ENCODE measurements at places on chromosomes 7 and 10. TPM values are rescaled to one million over a fixed set of nuclear protein-coding genes. Genes with fewer than 3 reads are reported as not detected.

DNA sequence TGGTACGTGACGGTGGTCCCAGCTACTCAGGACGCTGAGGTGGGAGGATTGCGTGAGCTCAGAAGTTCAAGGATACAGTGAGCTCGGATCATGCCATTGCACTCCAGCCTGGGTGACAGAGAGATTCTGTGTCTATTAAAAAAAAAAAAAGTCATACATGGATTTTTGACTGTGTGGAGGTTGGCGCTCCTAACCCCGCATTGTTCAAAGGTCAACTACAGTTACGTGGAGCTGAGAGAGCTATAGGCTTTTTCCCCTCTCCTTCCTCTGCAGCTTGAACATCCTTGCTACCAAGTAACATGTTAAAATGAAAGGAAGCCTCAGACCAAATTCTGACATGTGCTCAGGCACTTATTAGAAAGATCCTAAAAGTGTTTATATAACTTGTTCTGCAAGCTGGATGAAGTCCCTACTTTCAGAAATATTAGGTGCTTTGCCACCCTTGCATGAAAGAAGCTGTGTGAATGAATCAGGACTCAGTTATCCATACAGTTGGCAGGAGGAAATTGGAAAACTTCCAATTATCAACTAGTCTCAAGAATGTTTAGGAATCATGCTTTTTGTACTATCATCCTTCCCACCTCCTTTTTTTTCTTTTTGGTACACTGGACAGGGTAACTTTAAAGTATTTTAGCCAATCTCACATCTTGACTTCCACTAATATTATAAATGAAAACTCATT is 12.5 kb upstream of the ST7 start:
- DNase-seq = no peak

Gene SPACDR
- 0.31 TPM for total RNA-seq

GRCh38 chr10:49081547-49082275 is 33.6 kb downstream of the VSTM4 start:
- no peak for DNase-seq

Gene SMO
- total RNA-seq = 3.6 TPM

- peak; percentile 36 for DNase-seq
These were observed 63.5 kb downstream of the SAMD9 start for GRCh38 chr7:93053949-93054943.

DNA sequence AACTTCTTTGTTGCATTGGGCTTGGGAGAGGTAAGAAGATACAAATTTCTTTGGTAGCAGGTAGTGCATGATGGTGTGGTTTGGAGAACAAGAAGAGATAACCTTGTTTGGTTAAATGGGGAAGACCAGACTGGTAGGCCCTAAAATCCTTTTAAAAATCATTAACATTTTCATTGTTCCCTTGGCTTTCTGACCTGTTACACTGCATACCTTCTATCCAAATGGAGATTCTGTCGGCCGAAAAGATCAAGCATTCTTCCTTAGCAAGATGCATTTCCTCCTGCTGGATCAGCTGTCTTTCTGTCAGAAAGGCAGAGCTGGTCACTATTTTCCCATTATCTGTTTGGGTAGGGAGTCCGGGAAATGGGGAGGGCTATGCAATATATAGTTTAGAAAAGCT is 33.7 kb downstream of the AGK start:
- DNase-seq = no peak

Gene HOXA11
- 6.1 TPM for total RNA-seq

Gene CCDC172
- not detected for total RNA-seq

- DNase-seq = no peak
These were observed 21.8 kb upstream of the KIF5B start for GRCh38 chr10:32077896-32078485.

DNA sequence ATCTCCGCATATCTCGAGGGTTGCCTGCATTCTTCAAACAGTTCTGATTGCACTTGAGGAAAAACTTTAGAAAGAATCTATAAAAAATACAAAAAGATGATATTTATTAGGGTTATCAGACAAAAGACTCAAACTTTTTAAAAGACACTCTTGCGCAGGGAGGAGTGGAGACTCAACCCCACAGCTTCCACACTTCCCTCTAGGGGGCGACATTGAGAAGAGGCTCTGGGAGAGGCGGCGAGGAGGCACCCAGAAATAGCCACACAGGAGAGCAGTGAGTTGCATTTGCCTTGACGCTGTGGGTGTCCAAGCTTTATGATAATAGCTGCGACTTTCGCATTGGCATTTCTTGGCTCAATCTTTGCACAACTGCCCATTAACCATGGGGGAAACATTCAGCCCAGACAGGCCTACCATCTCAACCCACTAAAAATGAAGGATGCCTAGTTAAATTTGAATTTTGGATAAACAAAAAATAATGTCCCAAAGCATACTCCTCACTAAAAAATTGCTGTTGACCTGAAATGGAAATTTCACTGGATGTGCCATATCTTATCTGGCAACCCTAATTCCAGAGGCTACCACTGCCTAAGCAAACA is 86.2 kb downstream of the EBF3 start:
- DNase-seq = no peak

GRCh38 chr7:29940199-29940598 is 49.4 kb downstream of the SCRN1 start:
- DNase-seq = no peak

Gene HYAL4
- total RNA-seq = not detected

GRCh38 chr10:71093531-71093930 is 118.8 kb upstream of the UNC5B start:
- DNase-seq = no peak

Gene PIP
- total RNA-seq = not detected

- no peak for DNase-seq
These were observed 114.0 kb upstream of the CNTNAP2 start for GRCh38 chr7:146002431-146003078.

DNA sequence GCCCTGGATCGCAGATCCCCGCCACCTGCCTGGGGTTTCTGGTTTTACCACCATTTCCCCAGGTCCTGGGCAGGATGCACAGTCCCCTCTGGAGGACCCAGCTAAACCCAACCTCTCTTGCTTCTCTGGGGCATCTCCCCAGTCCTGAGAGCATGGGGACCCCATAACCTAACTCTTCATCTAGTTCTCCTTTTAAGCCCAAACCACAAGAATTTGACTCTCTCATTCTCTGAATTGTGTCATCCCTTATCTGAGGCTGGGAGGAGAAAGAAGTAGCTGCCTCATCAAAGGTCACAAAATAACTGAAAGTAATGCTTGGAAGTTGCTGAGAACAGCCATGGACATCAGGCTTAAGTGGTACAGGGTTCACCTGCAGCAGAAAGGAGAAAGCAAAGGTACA is 159.9 kb downstream of the FGFR2 start:
- no peak for DNase-seq

- DNase-seq = no peak
These were observed 186.3 kb upstream of the ADCY1 start for GRCh38 chr7:45387837-45388236.

Measured in left colon (tissue), 2 donors.